ENCODE measurements at places on chromosomes 11 and 22. TPM values are rescaled to one million over a fixed set of nuclear protein-coding genes. Genes with fewer than 3 reads are reported as not detected.

TNNI2 gene
- not detected for total RNA-seq

OR6T1 gene
- not detected for total RNA-seq

FAM181B gene
- not detected for total RNA-seq

JHY gene
- total RNA-seq = 1.7 TPM

CDKN1C gene
- total RNA-seq = 13.7 TPM

MB gene
- total RNA-seq = not detected

SYT8 gene
- total RNA-seq = not detected
